Mesenchymal stem cell (in vitro differentiated cells and primary cell): ENCODE measurements at places on chromosomes 7 and 10.

- H3K4me1 ChIP-seq: peaks cover 11% of the 10 kb centered on the region
- no peak for DNase-seq
- H3K27me3 ChIP-seq: peaks cover 38% of the 10 kb centered on the region
- no peak overlapping the region for H3K4me3 ChIP-seq
- H3K36me3 ChIP-seq: no peaks in the 10 kb centered on the region
Measured at GRCh38 chr7:44320141-44320540, 5.3 kb downstream of the CAMK2B start.

GRCh38 chr10:96292971-96293920 lies 11.0 kb upstream of the DNTT start:
- no peaks in the 10 kb centered on the region for H3K36me3 ChIP-seq
- peaks cover 33% of the 10 kb centered on the region for H3K27me3 ChIP-seq
- H3K4me3 ChIP-seq: no peak overlapping the region
- H3K4me1 ChIP-seq: no peaks in the 10 kb centered on the region
- DNase-seq: peak; percentile 50

- no peaks in the 10 kb centered on the region for H3K27me3 ChIP-seq
- no peak overlapping the region for H3K4me3 ChIP-seq
- DNase-seq: peak; percentile 52
- H3K36me3 ChIP-seq: no peaks in the 10 kb centered on the region
- H3K4me1 ChIP-seq: peaks cover 5% of the 10 kb centered on the region
- no peak overlapping the region for H3K27ac ChIP-seq
Measured at GRCh38 chr7:127769696-127770400, 117.9 kb downstream of the SND1 start.

- no peaks in the 10 kb centered on the region for H3K27me3 ChIP-seq
- no peak overlapping the region for H3K4me3 ChIP-seq
- no peaks in the 10 kb centered on the region for H3K4me1 ChIP-seq
Measured at GRCh38 chr10:62851442-62851841, 35.3 kb upstream of the EGR2 start.

GRCh38 chr10:87864496-87865059 lies 1.2 kb downstream of the PTEN start:
- H3K27me3 ChIP-seq: no peaks in the 10 kb centered on the region
- DNase-seq: peak; percentile 29
- no peak overlapping the region for H3K27ac ChIP-seq
- H3K36me3 ChIP-seq: peaks cover 3% of the 10 kb centered on the region
- H3K4me1 ChIP-seq: peaks cover 9% of the 10 kb centered on the region

GRCh38 chr7:81003326-81003725 lies 84.5 kb upstream of the SEMA3C start:
- no peaks in the 10 kb centered on the region for H3K4me1 ChIP-seq
- H3K36me3 ChIP-seq: no peaks in the 10 kb centered on the region
- H3K4me3 ChIP-seq: no peak overlapping the region
- DNase-seq: no peak

DNA sequence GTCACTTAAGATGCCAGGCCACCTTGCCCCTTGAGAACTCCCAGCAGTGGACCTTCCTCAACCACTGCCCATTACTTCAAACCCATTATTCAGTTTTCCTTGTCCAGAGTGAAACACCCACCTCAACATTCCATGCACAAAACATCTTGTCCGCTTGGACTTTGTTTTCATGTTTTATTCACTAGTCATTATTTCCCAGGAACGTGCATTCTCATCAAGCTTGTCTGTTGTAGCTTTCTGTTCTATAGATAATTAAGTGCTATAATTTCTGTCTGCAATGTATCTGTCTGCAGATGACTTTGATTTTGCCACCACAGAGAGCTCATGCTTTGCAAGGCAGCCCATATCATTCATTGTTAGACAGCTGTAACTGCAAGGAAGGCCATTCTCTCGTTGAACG lies 117.4 kb downstream of the RAB18 start:
- H3K4me3 ChIP-seq: no peak overlapping the region
- H3K27ac ChIP-seq: no peak overlapping the region
- peaks cover 3% of the 10 kb centered on the region for H3K27me3 ChIP-seq

DNA sequence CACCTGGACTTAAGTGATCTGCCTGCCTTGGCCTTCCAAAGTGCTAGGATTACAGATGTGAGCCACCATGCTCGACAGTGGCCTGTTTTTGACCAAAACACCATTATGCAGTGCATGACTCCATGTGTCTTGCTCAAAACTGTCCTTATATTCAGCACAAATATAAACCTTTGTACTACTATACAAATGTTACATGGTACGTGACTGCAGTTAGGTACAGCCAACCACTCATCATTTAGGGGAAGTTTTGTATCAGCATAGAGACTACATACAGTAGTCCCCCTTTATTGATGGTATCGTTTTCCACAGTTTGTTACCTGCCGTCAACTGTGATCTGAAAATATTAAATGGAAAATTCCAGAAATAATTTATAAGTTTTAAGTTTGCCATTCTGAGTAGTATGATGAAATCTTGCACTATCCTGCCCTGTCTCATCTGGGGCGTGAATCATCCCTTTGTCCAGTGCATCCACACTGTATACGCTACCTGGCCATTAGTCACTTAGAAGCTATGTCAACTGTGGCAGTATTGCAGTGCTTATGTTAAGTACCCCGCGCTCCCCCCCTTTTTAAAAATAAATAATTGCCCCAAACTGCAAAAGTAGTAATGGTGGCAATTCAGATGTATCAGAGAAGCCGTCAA lies 23.3 kb upstream of the ZNF282 start:
- no peaks in the 10 kb centered on the region for H3K27me3 ChIP-seq
- H3K4me1 ChIP-seq: no peaks in the 10 kb centered on the region
- peak; percentile 37 for DNase-seq
- no peak overlapping the region for H3K27ac ChIP-seq
- no peak overlapping the region for H3K4me3 ChIP-seq
- peaks cover 75% of the 10 kb centered on the region for H3K36me3 ChIP-seq

GRCh38 chr10:23439452-23439960 lies 631 bp downstream of the OTUD1 start:
- peaks cover 8% of the 10 kb centered on the region for H3K4me1 ChIP-seq
- peak overlapping the region; percentile 85 for H3K4me3 ChIP-seq
- H3K36me3 ChIP-seq: peaks cover 5% of the 10 kb centered on the region
- no peak overlapping the region for H3K27ac ChIP-seq

- H3K4me3 ChIP-seq: no peak overlapping the region
- no peaks in the 10 kb centered on the region for H3K4me1 ChIP-seq
- no peak for DNase-seq
- H3K36me3 ChIP-seq: no peaks in the 10 kb centered on the region
Measured at GRCh38 chr7:8149222-8149621, 112.7 kb downstream of the ICA1 start.

GRCh38 chr7:17401791-17402627 lies 103.6 kb downstream of the AHR start:
- H3K36me3 ChIP-seq: no peaks in the 10 kb centered on the region
- H3K27ac ChIP-seq: no peak overlapping the region
- H3K4me1 ChIP-seq: no peaks in the 10 kb centered on the region
- DNase-seq: no peak

DNA sequence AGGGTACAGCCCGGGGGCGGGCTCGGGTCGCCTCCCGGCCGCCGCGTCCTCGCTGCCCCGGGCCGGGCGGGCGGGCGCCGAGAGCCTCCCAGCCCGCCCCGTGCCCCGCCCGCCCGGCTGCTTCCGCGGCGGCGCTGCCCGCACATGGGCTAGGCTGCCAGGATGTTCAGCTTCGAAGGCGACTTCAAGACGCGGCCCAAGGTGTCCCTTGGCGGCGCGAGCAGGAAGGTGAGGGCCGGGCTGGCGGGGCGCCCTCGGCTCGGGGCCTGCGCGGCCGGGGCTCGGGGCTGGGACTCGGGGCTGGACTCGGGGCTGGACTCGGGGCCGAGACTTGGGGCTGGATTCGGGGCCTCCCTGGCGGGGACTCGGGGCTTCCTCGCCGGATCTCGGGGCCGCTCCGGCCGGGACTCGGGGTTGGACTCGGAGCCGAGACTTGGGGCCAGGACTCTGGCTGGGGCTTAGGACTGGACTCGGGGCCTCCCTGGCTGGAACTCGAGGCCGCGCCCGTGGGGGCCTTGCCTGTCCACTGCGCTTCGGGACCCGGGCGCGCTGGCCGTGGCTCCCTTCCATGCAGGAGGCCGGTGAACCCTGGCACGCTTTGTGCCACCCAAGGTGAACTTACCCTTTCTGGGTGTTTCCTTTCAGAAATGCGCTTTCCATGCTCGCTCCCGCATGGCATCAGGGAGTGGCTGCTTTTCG lies 534 bp downstream of the UBE3C start:
- H3K4me1 ChIP-seq: peaks cover 13% of the 10 kb centered on the region
- peak overlapping the region; percentile 95 for H3K4me3 ChIP-seq
